MM.1S (cell line): ENCODE measurements at places on chromosomes 7 and 10.

DNA sequence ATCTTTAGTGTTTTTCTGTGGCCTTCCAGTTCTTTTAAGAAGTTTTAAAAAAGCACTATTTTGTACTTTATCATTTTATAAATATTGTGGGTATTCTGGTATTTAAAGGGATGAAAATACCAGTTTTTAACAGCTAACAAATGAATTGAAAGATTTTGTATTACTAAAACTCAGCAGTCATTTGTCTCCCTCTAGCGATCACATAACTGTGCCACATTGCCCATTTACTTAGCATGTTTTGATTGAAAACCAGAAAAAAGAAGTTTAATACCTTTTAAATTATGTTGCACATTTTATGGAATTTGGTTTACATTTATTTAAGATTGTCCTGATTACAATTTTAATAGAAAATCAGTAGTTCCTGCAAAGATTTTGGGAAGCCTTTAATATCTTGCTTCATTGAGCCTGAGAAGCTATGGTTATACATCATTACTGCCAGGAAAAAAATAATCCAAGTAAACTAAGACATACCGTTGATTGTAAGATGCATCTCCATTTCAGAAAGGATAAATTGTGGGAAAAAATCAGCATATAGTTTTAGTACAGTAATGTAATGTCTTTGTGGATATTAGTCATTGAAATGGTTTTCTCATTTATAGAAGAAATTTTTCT is 34.9 kb downstream of the TAX1BP1 start:
- no peak for DNase-seq

DNA sequence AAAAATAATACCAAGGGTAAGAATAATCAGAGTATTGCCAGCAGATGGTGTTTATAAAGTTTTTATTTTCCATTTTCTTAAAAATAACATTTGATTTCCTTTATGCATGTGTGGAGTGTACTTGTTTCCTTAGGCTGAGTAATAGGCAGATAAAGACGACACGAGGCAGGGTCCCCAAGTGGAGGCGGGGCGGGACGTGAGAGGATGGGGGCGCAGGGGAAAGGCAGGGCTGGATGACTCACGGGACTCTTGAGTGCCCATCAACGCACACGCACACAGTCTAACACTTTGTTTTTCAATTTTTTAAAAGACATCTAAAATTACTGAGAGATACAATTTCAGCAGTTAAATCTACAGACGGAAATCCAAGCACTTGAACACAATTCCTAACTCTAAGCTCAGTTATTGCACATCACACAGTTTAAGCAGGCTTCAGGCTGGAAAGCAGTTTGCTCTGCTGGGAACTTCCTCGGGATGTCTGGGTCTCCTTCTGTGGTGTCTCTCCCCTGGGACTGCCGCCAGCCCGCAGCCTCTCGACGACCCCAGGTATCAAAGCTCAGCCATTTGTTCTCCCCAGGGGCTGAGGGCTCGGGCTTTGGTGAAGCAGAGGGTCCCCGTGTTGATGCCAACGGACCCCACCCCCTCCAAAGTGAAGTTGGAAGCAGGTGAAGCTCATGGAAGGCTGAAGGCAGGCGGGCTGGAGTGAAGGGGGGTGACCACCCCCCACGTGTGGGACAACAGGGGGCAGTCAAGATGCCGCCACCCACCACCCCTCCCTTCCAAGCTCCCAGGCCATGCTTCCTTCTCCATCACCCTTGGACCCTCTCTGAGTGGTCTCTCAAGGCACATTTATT is 29.1 kb downstream of the SPOCK2 start:
- no peak for DNase-seq

GRCh38 chr7:123657304-123657685 is 1.6 kb downstream of the LMOD2 start:
- no peak for DNase-seq

- DNase-seq, result no peak
Measured at GRCh38 chr10:104119996-104120395, 2.0 kb upstream of the SFR1 start.

DNA sequence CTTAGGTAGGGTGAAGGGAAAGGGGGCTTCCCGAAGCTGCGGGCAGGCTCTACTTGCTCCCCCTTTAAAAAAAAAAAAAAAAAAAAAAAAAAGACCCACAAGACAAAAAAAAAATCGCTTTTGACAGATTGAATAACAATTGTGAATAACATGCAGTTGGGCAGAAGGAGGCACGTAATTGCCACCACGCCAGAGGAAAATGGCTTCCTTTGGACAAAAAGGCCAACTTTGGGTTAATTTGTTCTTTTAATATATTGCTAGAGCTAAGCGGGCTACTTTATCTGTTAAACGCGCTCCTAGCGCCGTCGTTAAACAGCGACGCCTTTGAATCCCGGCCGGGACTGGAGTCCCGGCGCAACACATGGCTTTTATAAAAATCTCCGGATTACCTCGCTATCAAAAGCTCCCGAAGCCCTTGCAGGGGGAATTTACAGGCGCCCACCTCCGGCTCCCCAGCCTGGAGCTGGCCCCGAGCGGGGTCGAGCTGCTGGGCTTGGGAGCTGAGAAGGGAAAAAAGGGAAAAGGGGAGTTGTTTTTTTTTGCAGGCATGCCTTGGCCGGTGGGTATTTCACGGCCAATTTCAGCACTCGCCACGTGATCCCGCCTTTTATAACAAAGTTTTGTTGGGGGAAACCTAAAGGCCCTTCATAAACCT is 1.2 kb downstream of the HOXA11 start:
- no peak for DNase-seq

GRCh38 chr7:131224996-131225395 is 102.7 kb upstream of the MKLN1 start:
- DNase-seq, result no peak

DNA sequence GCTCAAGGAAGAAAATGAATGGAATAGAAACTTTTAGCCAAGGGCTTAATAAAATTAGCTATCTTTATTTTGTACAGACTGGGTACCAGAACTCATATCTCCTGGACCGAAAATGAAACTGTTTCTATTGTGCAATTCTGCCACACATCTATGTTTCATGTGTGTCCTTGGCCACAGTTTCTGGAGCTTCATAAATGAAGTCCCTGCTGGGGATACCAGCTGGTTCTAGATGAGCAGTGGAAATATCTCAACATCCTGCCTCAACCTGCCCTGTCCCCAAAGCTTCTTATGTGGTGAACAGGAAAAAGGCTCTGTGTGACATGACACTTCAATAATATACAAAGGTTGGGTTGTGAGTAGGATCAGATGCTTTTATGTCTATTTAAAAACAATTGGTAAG is 310.1 kb upstream of the SORCS1 start:
- DNase-seq, result peak; percentile 62

- no peak for DNase-seq
Measured at GRCh38 chr10:33139181-33139646, 181.2 kb upstream of the ITGB1 start.

DNA sequence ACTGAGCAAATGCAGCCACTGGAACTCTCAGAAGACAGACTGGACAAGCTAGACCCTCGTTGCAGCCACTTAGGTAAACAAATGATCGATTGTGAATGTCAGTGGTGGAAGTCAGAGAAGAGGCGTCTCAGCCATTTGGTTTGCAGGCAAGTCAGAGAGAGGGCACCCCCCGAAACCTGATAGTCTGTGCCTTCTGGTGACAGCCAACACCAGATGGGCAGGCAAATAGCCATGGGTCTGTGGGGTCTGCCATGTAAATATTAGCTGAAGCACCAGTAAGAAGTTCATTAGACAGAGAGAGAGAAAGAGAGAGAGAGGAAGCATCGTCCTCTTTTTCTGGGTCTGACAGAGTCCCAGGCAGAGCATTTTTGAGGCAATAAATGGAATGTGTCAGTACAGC is 5.4 kb downstream of the PPP1R17 start:
- DNase-seq, result no peak

DNA sequence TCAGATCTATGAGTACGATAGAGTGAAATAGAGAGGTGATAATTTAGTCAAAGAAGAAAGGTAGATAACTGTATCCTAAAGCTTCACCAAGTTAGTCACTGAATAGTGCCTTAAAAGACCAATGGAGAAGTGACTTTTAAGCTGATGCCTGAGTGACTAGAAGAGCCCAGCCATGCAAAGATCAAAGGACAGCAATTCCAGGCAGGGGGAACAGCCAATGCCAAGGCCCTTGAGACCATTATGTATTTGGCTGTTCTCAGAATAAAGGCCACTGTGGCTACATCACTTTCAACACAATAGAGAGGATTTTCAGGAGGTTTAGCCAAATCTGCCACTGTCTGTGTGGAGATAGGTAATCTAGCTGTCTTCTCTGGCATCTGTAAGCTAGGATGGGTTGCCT is 17.8 kb downstream of the HDAC9 start:
- DNase-seq, result no peak

- DNase-seq, result no peak
Measured at GRCh38 chr10:119323085-119324016, 116.0 kb downstream of the GRK5 start.

- DNase-seq, result no peak
Measured at GRCh38 chr10:1687623-1688150, 49.6 kb downstream of the ADARB2 start.

DNA sequence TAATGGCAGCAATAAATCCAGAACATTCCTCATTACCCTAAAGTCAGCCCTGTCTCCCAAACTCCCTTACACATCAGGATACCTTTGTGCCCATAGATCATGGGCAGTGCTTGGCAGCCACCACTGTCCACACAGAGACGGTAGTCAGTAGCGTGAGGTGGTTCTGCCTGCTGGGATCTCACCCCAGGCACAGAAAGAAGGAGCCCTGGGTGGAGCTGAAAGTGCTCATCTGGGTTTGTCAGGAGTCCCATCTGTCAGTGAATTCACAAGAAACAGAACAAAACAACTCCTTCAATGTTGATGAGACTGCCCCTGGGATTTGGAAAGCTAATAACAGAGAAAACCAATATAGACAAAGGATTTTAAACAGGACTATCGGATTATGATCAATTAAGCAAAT is 90.2 kb upstream of the PRSS58 start:
- DNase-seq, result no peak

- no peak for DNase-seq
Measured at GRCh38 chr7:21028599-21028998, 241.9 kb upstream of the SP8 start.

DNA sequence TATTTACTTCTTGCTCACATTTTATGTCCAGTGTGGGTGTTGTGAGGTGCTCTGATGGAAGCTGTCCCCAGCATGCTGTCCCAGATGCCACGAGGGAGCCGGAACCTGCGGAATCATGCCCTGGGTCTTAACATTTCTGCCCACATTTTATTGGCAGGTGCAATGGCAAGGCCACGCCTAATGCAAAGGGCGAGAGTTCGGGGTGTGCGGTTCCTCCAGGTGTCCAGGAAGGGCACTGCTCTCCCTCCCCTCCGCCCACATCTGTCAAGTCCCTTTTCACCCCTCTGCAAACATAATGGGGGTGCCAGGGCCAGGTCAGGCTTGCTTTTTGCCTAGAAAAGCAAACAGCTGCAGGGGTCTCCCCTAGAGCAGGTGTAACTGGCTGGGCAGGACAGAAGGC is 16.4 kb downstream of the PDAP1 start:
- no peak for DNase-seq

- DNase-seq, result no peak
Measured at GRCh38 chr10:12568391-12569009, 219.2 kb downstream of the CAMK1D start.

DNA sequence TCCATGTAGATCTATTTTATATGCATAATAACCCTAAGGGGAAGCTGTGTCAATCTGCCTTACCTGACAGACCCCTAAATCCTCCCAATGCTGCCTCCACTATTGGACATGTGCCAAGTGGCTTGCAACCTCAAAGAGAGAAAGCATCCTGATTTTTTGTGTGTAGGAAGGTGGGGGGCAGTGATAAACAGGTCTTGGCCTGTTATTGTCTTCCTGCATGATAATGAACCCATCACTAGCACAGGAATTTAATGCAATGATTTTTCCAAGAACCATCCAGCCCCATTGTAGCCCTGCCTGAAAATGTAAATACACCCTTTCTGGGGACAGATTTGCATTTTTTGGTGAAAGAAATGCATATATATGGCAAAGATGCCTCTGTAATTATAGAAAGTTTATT is 850.2 kb downstream of the LRMDA start:
- no peak for DNase-seq

DNA sequence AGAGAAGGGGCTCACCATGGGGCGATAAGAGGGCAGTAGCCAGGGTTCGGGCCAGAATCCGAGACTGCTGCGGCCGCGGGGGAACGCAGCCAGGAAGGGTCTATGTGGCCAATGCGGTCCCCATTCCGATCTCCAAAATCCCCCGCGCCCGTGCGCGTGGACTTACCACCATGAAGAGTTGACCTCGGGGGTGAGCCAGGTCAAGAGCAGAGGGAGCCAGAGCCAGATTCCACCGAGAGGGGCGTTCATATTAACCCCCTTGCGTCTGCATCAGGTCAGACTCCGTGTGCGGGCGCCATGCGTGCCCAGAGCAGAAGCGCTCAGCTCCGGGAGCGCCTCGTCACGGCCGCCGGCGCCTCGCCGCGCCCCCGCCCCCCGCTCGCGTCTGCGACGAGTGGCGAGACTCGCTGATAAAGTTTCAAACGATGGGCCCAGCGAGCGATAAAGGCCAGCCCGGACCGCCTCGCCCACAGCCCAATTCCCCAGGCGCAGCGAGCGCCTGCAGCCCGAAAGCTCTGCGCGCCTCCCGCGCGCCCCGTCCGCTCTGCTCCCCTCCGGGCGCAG is at the start of gene WNT2:
WNT2 (minus strand) TSS at position 318 of the 564 bp plus-strand sequence; CDS start at position 249, 69 bp downstream.
- no peak for DNase-seq

DNA sequence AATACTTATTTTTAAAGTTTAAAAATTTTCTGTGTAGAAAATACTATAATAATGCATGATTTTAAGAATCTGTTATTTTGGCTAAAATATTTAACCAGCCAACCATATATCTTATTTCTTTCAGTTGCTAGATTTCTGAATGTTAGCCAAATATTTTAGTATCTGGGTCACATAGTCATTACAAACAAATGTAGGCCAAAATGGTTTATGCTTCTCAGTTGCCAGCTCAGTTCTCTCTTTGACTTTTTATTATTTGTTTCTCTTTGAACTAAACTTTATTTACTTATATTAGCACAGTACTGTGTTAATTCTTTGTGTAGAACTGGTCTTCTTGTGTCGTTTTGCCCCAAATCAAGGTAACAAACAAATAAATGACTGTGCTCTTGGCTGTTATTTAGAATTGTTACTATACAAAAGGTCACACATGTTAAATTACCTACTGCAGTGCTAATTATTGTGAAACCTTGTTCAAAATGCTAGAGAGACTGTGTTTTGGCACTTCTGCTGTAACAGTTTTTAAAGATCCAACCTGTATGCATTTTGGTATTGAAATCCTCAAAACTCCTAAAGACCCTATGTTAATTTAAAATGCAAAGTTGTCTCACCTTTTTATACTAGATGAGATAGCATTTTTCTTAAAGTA is 39.8 kb downstream of the ZEB1 start:
- DNase-seq, result no peak

GRCh38 chr7:91880413-91881241 is at the start of gene MTERF1:
TSS of gene MTERF1 (minus strand) at chr7:91880702. CDS start at chr7:91880083, 619 bp downstream.
- DNase-seq, result peak; percentile 94
